ENCODE measurements at places on chromosomes 1 and 21. TPM values are rescaled to one million over a fixed set of nuclear protein-coding genes. Genes with fewer than 3 reads are reported as not detected.
A peak's percentile ranks its signal among the peaks of the same experiment; 100 is the strongest.

- no peaks in the 10 kb centered on the region for H3K27me3 ChIP-seq
- H3K36me3 ChIP-seq: no peaks in the 10 kb centered on the region
- H3K4me1 ChIP-seq: no peaks in the 10 kb centered on the region
- no peak for DNase-seq
Observed at GRCh38 chr1:109846846-109847245, 63.8 kb upstream of the CSF1 start.

UBL4B gene
- not detected for total RNA-seq

- H3K36me3 ChIP-seq: no peaks in the 10 kb centered on the region
- no peak for DNase-seq
- H3K4me3 ChIP-seq: no peak overlapping the region
- H3K27ac ChIP-seq: no peak overlapping the region
- H3K4me1 ChIP-seq: no peaks in the 10 kb centered on the region
Observed at GRCh38 chr21:42443876-42444744, 40.4 kb downstream of the UBASH3A start.

FAM151A gene
- 21.4 TPM for total RNA-seq

FCN3 gene
- total RNA-seq: not detected

CHRM3 gene
- total RNA-seq: 6.8 TPM

LDLRAD1 gene
- total RNA-seq: not detected

GRCh38 chr1:19032701-19033514, 76.4 kb upstream of the IFFO2 start:
- no peak overlapping the region for H3K27ac ChIP-seq
- H3K27me3 ChIP-seq: no peaks in the 10 kb centered on the region
- no peak overlapping the region for H3K4me3 ChIP-seq
- peak; percentile 19 for DNase-seq

GRCh38 chr1:225977937-225978748, 21.0 kb downstream of the SDE2 start:
- no peak overlapping the region for H3K27ac ChIP-seq
- no peak for DNase-seq
- H3K4me3 ChIP-seq: no peak overlapping the region
- no peaks in the 10 kb centered on the region for H3K4me1 ChIP-seq
- peaks cover 3% of the 10 kb centered on the region for H3K36me3 ChIP-seq

- DNase-seq: no peak
- H3K27me3 ChIP-seq: no peaks in the 10 kb centered on the region
- peak overlapping the region; percentile 11 for H3K27ac ChIP-seq
- no peaks in the 10 kb centered on the region for H3K4me1 ChIP-seq
Observed at GRCh38 chr1:19000065-19000464, 43.6 kb upstream of the IFFO2 start.

CFAP45 gene
- 1.1 TPM for total RNA-seq

CCDC27 gene
- total RNA-seq: not detected

DNA sequence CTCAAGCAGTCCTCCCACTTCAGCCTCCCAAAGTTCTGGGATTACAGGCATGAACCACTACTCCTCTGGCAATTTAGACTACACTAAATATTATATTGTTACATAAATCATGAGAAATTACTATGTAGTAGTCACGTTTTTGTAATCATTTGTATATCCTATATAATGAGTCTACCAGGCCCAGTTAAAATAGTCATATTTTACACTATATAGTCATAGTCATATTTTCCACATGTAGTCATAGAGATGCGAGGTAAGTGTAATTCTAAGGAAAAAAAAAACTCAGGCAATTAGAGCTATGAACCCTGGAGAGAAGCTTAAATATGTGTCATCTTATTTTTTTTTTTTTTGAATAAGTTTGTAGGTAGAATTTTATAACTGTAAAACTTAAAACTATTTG, 90.0 kb downstream of the FNBP1L start:
- no peaks in the 10 kb centered on the region for H3K36me3 ChIP-seq
- H3K27ac ChIP-seq: no peak overlapping the region
- H3K4me3 ChIP-seq: no peak overlapping the region
- DNase-seq: no peak

DNA sequence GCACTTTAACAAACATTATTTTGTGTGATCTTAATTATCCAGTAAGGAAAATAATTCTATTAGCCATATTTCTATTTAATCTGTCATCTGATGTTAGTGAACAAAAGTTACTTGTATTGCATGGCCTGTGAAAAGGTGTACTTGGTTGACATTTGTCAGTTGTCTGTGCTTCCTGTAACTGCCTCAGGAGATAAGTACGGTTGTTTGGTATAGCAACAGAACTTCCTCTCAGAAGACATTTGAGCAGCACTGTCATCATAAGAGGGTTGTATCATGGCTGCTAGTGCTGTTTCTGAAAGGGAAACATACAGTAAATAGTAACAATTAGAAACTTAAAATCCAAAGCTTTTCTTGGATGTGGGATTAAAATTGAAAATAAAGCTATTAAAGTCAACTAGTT, 3.4 kb downstream of the BLZF1 start:
- H3K4me1 ChIP-seq: no peaks in the 10 kb centered on the region
- H3K36me3 ChIP-seq: no peaks in the 10 kb centered on the region
- no peak overlapping the region for H3K27ac ChIP-seq
- no peaks in the 10 kb centered on the region for H3K27me3 ChIP-seq

DNA sequence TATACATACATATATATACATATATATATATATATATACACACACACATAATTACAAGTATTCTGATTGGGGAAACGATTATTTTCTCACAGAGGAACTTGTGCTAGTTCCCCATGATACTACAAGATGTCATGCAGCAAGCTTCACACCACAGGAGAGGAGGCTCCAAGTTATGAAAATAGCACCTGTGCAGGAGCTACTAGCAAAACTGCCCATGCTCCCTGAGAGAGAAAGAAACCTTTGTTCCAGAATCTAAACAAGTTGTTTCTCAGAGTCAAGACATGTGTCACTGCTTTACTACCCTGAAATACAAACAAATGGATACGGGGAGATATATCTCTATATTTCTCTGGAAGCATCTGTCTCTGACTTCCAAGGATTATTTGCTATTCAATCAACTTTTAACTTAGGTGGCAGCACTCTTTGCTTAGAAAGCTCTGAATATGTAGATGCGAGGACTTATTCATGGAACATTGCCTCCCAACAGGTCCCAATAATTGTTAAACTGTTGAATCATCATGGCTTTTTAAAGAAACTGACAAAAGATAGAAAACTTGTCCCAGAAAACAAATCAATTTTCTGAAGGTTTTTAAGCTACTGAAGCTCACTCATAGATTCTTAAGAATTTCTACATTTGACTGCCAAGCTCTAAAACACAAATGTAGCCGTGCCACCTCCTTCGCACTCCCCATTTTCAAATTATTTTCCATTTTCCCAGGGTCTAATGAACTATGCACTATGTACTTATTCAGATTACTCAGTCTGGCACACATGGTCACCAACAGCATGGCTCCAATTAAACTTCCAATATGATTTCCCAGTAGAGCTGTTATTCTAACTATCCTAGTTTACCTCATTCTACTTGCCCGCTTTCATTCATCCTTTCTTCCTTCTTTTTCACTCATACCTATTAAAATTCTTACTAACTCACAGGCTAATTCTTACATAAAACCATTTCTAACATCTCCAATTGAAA, 929.1 kb downstream of the LTN1 start:
- H3K27me3 ChIP-seq: no peaks in the 10 kb centered on the region
- no peaks in the 10 kb centered on the region for H3K36me3 ChIP-seq
- no peaks in the 10 kb centered on the region for H3K4me1 ChIP-seq
- no peak for DNase-seq
- H3K4me3 ChIP-seq: no peak overlapping the region
- H3K27ac ChIP-seq: no peak overlapping the region

DNA sequence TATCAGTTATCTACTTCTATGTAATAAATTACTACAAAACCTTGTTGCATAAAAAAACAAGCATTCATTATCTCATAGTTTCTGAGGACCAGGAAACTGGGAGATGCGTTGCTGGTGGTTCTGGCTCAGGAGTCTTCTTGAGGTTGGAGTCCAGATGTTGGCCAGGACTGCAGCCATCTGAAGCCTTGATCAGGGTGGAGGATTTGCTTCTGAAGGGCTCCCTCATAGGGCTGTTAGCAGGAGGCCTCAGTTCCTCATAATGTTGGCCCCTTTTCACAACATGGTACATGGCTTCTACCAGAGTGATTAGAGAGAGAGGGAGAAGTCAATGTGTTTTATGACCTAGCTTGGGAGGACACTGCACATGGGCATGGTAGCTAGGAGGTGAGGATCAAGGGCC, 137.4 kb downstream of the CNIH3 start:
- no peak for DNase-seq
- no peaks in the 10 kb centered on the region for H3K27me3 ChIP-seq
- H3K4me3 ChIP-seq: no peak overlapping the region
- no peak overlapping the region for H3K27ac ChIP-seq
- H3K36me3 ChIP-seq: no peaks in the 10 kb centered on the region
- H3K4me1 ChIP-seq: no peaks in the 10 kb centered on the region

CYP4A11 gene
- not detected for total RNA-seq

CLIC6 gene
- total RNA-seq: not detected

DNA sequence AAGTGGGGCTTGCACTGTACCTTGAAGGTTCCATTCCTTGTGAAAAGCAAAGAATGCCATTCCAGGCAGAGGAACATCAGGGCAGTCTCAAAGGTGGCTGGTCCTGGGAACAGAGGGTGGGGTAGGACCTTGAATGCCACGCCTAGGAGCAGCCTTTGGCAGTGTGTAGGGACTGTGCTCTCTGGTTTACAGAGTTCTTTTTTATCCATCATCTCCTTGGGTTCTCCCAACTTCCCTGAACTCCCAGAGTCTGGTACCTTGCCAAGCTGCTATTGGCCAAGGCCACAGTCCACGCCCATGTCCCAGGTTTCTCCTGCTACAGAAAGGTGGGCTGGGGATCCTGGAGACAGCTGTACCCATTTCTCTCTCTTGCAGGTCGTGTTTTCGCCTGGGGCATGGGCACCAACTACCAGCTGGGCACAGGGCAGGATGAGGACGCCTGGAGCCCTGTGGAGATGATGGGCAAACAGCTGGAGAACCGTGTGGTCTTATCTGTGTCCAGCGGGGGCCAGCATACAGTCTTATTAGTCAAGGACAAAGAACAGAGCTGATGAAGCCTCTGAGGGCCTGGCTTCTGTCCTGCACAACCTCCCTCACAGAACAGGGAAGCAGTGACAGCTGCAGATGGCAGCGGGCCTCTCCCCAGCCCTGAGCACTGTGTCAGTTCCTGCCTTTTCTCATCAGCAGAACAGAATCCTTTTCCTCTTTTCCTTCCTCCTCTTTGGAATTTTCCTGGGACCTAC, 15.3 kb upstream of the TRNAU1AP start:
- no peaks in the 10 kb centered on the region for H3K27me3 ChIP-seq
- no peaks in the 10 kb centered on the region for H3K4me1 ChIP-seq
- no peak overlapping the region for H3K27ac ChIP-seq

- H3K27me3 ChIP-seq: no peaks in the 10 kb centered on the region
- H3K4me1 ChIP-seq: no peaks in the 10 kb centered on the region
Observed at GRCh38 chr1:118334506-118334905, 149.5 kb upstream of the SPAG17 start.

DNA sequence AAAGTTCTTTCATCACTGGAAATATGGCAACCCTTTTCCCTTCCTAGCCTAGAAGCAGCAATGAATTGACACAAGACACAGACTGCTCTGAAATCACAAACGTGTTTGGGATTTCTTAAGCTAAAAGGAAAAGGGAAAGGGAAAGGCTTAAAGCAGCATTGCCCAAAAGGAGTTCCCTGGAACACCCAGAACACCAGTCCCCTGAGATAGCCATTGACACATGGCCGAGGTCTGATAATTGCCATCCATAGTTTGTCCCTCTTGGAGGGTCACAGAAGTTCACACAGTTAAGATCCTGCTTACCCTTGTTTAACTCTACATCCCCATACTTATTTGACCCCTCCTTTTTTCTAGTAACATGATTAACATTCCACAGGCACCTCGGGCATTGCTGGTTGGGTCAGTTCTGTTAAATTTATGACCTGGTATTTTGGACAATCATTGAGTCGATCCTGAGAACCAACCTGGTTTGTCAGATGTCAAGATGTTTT, 72.9 kb downstream of the ZNF281 start:
- peaks cover 38% of the 10 kb centered on the region for H3K4me1 ChIP-seq
- H3K4me3 ChIP-seq: no peak overlapping the region
- H3K27ac ChIP-seq: peak overlapping the region; percentile 83
- DNase-seq: peak; percentile 61

PPP1R8 gene
- 40.6 TPM for total RNA-seq

GRCh38 chr1:201665036-201665435, 126.1 kb downstream of the NAV1 start:
- no peaks in the 10 kb centered on the region for H3K4me1 ChIP-seq
- H3K27me3 ChIP-seq: no peaks in the 10 kb centered on the region

DNA sequence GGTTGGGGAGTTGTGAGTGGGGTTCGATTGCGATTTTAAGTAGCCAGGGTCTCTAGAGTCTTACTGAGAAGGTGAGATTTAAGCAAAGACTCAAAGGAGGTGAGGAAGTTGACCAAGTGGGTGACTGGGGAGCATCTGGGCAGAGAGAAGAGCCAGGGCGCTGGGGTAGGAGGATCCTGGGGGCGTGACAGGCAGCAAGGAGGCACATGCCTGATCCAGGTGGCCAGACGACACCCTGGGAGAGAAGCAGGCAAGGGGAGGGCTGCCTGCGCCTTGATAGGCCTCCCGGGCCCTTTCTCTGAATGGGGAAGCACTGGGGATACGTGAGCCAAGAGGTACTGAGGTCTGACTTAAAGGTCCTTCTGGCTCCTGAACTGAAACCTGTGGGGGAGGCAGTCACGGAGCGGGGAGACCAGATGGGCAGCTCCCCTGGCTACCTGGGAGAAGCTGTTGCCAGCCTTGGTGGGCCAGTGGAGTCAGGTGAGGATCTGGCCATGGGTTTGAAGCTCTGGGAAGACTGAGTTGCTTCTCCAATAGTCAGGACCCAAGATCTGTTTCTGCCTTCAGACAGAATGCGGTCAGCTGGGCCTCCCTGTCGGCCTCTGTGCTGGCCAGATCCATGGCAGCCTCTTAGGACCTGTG, 5.4 kb downstream of the ZBTB48 start:
- H3K36me3 ChIP-seq: peaks cover 2% of the 10 kb centered on the region
- DNase-seq: no peak
- no peak overlapping the region for H3K4me3 ChIP-seq
- H3K4me1 ChIP-seq: peaks cover 23% of the 10 kb centered on the region
- no peaks in the 10 kb centered on the region for H3K27me3 ChIP-seq
- no peak overlapping the region for H3K27ac ChIP-seq

DNA sequence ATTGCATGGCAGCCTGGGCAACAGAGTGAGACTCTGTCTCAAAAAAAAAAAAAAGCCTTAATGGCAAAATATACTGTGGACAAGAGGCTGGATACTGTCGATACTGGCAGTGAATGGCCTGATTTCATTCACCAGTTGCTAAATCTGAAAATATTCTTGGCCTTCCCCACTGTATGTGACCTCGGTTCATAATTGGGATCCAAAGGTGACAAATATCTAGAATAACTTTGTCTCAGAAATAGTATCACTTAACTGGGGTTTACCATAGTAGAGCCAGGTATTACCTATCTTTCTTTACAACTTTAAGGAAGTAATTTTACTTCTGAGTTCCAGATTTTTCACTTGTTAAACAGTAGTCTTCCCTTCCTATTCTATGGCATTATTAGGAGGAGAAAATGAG, 8.4 kb downstream of the MTF2 start:
- no peaks in the 10 kb centered on the region for H3K36me3 ChIP-seq
- no peaks in the 10 kb centered on the region for H3K27me3 ChIP-seq
- H3K4me1 ChIP-seq: no peaks in the 10 kb centered on the region
- H3K27ac ChIP-seq: no peak overlapping the region
- DNase-seq: no peak

SMIM34 gene
- total RNA-seq: not detected

- H3K27me3 ChIP-seq: no peaks in the 10 kb centered on the region
- H3K36me3 ChIP-seq: no peaks in the 10 kb centered on the region
- no peak for DNase-seq
- peak overlapping the region; percentile 61 for H3K4me3 ChIP-seq
- H3K4me1 ChIP-seq: peaks cover 13% of the 10 kb centered on the region
Observed at GRCh38 chr1:36464605-36465393, 615 bp upstream of the MRPS15 start.
